Hepatic stellate cell (primary cell): ENCODE measurements at places on chromosomes 5 and 9.
A peak's percentile ranks its signal among the peaks of the same experiment; 100 is the strongest.

- no peak for DNase-seq
These were observed 57.6 kb upstream of the MTAP start for GRCh38 chr9:21744841-21745240.

GRCh38 chr9:126424511-126424910 is 97.9 kb downstream of the MVB12B start:
- DNase-seq = no peak

DNA sequence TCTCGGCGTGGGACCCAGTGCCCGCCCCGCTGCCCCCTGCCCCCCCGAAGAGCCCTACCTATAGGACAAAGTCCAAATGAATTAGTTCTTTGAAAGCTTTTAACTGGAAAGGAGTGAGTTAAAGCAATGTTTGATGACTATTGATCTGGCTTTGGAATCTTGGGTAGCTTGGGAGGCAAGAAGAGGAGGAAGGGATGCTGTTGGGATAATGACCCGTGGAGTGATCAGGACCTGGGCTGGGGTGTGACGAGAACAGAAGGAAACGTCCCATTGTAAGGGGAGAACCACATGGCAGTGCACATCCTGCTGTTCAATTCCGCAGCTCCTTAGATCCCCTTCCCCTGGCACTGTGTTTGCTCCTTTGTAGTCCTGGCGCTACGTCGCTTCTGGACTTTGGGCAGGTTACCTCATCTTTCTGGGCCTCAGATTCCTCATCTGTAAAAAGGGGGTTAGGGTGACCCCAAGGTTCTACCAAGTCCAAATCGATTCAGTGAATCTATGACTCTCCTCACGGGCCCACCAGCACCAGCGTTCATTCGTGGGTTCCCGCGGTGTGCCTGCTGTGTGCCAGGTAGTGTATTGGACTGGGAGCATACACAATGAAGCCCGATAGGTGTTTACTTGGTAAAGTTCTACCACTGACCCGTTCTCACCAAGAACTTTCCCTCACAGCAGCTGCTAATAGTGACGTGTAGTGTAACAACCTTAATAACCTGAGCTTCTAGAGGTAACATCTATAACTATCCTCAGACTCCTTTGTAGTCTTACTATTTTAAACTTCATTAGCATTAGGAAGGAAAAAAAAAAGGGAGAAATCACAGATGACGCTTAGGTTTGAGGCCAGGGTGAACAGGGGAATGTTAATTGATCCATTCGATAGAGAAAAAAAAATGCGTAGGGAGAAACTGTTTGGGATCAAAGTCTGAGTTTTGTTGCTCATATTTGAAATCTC is 1.1 kb upstream of the NADK2 start:
- no peak for DNase-seq

DNA sequence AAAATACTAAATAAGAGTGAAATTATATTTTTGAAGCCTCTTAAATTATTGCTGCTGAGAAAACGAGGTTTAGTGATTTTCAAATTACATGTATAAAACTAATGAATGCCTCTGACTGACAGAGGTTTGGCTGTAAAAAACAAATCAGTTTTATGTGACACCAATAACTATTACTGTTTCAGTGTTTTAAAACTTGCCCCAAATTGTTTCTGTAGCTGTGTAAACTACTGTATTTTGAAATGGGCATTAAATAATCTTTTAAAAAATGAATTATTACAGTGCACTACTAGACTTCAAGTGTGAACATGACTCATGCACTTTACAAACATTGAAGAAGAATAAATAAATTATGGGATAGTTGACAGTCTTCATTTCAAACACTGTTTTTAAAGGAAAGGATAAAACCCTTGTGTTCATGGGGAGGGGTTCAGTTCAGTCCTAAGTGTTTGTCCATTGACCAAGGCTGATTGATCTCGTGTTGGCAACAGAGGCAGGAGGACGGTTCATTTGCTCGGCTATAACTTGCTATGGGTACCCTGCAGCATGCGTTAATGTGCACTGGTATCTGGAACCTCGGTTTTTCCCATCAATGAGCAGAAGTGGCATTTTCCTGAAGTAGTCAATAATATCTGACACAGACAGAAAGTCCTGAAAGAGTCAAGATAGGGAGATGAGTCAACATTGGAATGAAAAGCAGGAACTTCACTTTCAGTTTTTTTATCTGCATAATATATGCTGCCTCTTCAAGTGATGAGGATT is 15.6 kb downstream of the C5orf58 start:
- DNase-seq = no peak

GRCh38 chr5:126368239-126368812 is 54.9 kb upstream of the GRAMD2B start:
- DNase-seq = no peak

- DNase-seq = peak; percentile 82
These were observed 42.1 kb downstream of the PCDH1 start for GRCh38 chr5:141835928-141836670.

GRCh38 chr5:16507716-16508115 is 42.1 kb upstream of the ZNF622 start:
- DNase-seq = no peak

DNA sequence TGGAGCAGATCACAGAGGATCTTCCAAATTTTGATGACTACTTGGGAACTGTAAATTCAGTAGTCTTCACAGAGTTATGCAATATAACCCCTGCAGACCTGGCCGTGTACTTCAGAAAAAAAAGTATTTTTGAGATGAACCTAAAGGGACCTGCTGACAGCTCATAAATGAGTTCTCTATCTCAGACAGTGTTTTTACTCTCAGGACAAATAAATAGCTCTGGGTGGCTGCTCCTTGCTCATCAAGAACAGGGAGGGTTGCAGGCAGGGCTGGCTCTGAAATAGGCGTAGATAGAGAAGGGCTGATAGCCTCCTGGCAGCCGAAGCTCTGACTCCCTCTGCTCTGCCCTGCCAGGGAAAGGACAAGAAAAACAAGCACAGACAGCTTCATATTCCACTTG is 64.8 kb downstream of the PLAC8L1 start:
- no peak for DNase-seq

DNA sequence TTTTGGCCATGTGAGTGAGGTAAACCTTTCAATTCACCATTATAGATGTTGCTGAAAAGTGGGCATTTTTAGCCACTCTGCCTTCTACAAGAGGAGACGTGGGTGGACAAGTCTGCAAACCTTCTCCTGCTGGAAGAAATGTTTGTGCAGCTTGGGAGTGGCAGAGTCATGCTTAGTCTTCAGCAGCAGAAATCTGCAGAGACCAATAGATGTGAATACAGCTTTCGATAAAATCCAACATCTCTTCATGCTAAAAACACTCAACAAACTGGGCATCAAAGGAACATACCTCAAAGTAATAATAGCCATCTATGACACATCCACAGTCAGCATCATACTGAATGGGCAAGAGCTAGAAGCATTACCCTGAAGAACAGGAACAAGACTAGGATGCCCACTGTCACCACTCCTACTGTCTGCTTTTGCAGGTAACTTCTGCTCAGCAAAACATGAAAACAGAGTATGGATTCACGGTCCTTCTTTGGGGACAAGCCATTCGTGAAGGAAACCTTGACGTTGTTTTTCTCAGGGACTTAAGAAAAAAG is 91.3 kb downstream of the RALGPS1 start:
- DNase-seq = no peak

DNA sequence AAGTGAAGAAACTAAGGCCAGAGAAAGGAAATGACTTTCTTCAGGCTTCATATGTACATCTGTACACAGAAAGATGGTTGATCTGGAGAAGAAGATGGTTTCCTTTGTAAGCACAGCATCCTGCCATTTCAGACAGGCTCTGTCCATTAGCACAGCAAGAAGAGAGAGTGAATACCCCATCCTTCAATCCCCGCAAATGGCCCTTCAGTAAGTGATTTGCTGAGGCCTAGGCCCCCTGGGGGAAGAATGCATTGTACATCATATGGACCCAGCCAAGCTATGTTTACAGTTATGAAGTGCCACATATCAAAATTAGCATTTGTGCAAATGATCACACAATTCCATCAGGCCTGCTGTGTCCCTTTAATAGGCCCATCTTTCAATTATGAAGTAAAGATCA is 657.4 kb downstream of the BRINP1 start:
- no peak for DNase-seq

DNA sequence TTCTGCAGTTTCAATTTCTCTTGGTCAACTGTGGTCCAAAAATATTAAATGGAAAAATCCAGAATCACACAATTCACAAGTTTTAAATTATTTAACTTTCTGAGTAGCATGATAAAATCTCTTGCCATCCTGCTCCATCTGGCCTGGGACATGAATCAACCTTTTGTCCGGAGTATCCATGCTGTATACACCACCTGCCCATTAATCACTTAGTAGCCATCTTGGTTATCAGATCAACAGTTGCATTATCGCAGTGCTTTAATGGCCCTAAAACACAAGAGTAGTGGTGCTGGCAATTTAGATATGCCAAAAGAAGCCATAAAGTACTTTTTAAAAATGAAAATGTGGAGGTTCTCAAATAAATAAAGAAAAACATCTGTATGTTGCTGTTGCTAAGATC is 25.3 kb downstream of the EFCAB9 start:
- no peak for DNase-seq

DNA sequence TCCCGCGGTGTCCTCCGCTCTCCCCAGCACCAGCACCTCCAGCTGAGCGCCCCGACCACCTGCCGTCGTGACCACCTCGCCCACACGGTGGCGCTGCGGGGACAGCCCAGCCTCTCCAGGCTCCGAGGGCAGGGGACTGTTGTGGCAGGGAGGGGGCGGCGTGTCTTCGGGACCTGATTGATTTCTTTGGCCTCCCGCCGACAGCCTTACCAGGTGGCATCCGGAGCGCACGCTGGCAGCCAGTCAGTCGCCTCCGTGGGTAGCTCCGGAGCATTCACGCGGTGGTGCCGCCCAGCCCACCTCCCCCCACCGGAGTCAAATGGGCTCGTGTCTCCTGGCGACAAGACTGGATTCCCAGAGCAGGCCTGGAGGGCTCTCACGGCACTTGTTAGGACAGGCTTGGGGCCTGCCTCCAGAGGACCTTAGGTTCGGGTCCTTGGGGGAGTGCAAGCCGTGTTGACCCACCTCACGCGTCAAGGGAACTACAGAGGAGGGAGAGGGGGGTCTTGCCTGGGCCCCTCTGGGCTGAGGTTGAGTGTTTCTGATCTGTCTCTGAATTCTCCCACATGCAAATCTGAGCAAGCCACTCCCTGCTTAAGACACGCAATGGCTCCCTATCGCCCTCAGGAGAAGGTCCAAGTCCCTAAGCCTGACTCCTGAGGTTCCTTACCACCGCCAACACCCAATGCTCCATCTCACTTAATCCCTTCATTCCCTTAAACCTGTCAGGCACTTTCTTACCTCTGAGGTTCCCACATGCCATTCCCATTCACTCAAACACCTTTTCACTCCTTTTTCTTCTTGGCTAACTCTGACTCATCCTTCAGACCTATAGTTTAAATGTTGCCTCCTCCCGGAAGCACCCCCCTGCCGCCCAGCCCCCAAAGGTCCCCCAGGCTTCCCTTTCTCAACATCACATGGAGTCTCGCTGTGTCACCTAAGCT is 51.2 kb upstream of the GGTA1 start:
- peak; percentile 74 for DNase-seq

- no peak for DNase-seq
These were observed 17.1 kb upstream of the SYNPO start for GRCh38 chr5:150623152-150623877.

DNA sequence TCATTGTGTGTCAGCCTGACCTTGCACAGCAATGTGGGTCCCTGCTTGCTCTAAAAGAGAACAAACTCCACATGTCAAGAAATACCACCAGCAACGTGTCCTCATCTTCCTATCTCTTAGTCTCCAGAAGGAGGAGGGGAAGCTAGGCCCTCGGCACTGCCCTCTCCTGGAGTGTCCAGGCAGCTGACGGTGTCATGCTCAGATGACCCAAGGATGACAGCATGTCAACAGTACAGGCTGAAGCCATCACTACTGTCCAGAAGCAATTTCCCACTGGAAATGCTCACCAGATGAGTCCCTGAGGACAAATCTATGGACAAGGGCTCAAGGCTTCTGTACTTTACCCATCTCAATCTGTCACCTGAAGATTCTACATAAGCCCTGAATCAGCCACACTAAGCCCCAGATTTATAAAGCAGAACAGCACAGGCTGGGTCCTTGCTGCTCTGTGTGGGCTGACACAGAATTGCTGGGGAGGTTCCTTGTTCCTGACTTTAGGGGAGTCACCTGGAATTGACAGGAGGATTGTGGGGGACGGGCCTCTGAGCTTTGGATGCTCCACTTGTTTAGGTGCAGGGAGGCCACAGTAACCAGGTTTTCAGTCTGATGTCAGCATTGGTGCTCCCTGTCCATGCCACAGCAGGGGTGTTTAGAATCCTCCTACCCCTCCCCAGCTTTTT is 210.2 kb downstream of the DAB2IP start:
- peak; percentile 43 for DNase-seq

- DNase-seq = no peak
These were observed 5.5 kb downstream of the PCYOX1L start for GRCh38 chr5:149363358-149363757.

- no peak for DNase-seq
These were observed 23.5 kb downstream of the FAM114A2 start for GRCh38 chr5:154015071-154015693.

- no peak for DNase-seq
These were observed 28.8 kb upstream of the FAT2 start for GRCh38 chr5:151619812-151620460.

DNA sequence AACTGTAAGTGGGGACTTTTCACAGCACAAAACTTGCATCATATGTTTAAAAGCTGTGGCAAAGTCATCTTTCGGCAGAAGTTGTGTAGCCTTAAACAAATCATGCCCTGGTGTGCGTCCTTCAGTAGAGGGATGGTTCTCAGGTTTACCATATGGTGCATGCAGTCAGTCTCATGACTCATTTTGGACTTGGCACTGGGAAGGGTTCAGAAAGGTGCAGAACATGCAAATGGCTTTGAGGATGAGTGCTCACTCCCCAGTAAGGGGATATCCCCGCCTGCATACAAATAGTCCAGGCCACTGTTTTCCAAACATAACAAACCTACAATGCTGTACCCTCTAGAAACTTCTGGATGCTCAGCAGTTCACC is 260.3 kb downstream of the NDUFS4 start:
- DNase-seq = no peak

- no peak for DNase-seq
These were observed 125.3 kb upstream of the CDKN2B start for GRCh38 chr9:22134390-22134789.

GRCh38 chr5:80072103-80073073 is 37.2 kb downstream of the THBS4 start:
- DNase-seq = no peak

DNA sequence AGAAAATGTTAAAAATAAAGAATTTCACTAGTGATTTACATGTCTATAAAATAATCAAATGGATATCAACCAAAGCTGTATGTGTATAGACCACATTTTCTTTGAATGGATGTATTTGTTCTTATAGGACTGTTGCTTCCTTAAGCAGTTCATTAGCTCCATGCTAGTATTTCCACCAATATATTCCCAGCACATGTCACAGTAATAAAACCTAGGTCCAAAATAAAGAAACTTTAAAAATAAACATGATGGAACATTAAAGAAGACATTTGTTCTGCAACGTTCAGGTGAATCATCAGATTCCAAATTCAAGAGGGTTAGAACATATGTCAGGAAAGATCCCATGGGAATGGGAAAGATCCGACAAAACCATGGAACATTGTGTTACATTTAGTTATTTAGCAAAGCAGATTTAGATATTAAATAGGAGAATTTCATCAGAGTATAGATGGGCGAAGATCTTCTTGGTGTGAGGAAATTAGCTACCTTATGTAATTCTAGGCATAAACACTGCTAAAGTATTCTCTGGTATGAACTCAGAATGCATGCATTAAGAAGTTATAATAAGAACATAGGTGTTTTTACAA is 490.7 kb downstream of the CDH18 start:
- DNase-seq = no peak

- no peak for DNase-seq
These were observed at the start of gene DCANP1 for GRCh38 chr5:135447298-135447929. Gene DCANP1, minus strand, starts transcription at chr5:135447348. Its CDS starts 240 bp downstream, at chr5:135447108.
